Right renal pelvis (tissue), 4 donors: ENCODE measurements at places on chromosomes 11 and 22. TPM values are rescaled to one million over a fixed set of nuclear protein-coding genes. Genes with fewer than 3 reads are reported as not detected.

MEI1 gene
- 2.6 TPM for polyA plus RNA-seq

TSG101 gene
- polyA plus RNA-seq, result 131 TPM

C11orf97 gene
- not detected for polyA plus RNA-seq

TUBA8 gene
- polyA plus RNA-seq, result 3.7 TPM

RFPL3 gene
- not detected for polyA plus RNA-seq

SAA4 gene
- not detected for polyA plus RNA-seq

SLC22A8 gene
- 39.8 TPM for polyA plus RNA-seq

PAMR1 gene
- 11.8 TPM for polyA plus RNA-seq

C11orf98 gene
- polyA plus RNA-seq, result 63.4 TPM

EWSR1 gene
- 281 TPM for polyA plus RNA-seq

ATP5MG gene
- polyA plus RNA-seq, result 433 TPM

GAL3ST3 gene
- 5.0 TPM for polyA plus RNA-seq

DRG1 gene
- 99.3 TPM for polyA plus RNA-seq
